ENCODE measurements at places on chromosomes 5 and 9.

GRCh38 chr5:165187815-165188214 is 1682.4 kb downstream of the MAT2B start:
- DNase-seq: no peak

GRCh38 chr5:67960939-67961338 is 254.6 kb upstream of the PIK3R1 start:
- no peak for DNase-seq

- DNase-seq: peak; percentile 20
These were observed 849 bp upstream of the IFT74 start for GRCh38 chr9:26955222-26955903.

GRCh38 chr5:32076699-32077695 is 97.1 kb downstream of the GOLPH3 start:
- peak; percentile 45 for DNase-seq

- DNase-seq: no peak
These were observed 8.1 kb downstream of the LAMC3 start for GRCh38 chr9:131017067-131017466.

DNA sequence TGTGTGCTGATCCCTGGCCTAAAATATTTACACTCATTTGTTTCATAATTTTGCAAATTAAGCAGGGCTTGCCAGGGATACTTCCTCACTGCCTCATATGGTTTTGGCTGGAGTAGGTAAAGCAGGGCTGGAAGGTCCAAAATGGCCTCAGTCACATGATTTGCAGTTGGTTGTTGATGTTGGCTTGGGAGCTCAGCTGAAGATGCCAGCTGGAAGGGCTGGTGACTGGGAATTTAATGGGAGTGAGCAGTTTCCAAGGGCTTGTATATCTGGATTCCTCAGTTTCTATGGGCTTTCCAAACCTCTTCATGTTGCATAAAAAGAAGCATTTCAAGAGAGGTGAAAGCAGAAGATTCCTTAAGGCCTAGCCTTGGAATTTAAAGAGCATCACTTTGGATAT is 729.3 kb downstream of the CDH18 start:
- no peak for DNase-seq

- no peak for DNase-seq
These were observed 286.1 kb downstream of the ANXA1 start for GRCh38 chr9:73437758-73438157.

DNA sequence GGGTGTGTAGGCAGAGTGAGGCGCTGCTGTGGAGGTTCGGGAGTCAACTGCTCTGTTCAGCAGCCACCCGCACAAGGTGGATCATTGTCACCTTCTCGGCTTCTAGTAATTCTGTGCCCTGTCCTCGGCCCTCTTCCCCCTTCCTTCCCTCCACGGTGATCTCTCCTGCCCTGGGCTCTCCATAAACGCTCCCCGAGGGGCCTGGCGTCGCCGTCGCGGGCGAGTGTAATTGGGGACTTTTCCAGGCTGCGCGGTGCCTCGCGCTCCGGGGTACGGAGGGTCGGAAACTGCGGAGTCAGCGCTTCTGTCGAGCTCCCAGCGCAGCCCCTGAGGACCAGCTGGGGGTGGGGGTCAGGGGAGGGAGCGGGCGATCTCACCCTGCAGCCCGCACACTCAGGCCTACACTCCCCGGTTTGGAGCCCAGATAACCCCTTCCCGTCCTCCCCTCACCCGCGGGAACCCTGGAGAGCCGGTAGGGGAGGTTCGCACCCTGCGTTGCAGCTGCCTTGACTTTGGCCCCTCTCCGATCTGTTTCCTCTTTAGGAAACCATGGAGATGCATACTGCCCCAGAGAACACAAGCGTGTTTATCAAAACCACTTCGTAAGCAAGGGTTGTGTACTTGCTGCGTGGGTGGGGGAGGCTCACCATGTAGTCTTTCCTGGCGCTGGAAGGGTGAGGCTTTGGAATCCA is 188.3 kb upstream of the ZNF618 start:
- DNase-seq: peak; percentile 29

GRCh38 chr5:13993926-13994325 is 49.4 kb upstream of the DNAH5 start:
- DNase-seq: no peak

DNA sequence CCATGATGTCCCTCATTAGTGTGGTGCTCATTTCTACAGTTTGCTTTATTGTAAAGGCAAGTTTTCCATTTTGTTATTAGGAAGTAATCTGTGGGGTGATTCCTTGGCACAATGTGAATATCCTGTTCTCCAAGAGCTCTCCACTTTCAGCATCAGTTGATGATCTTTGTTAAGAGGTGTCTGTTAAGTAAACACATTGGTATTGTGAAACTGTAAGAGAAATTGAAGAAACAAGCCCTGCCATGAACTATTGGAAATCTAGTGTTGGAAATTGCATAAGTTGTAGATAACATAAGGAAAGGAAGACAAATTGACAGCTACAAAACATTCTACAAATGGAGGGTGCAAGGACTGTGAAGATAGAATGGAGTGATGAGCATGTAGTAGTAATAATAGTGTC is 17.2 kb downstream of the RNF14 start:
- no peak for DNase-seq

DNA sequence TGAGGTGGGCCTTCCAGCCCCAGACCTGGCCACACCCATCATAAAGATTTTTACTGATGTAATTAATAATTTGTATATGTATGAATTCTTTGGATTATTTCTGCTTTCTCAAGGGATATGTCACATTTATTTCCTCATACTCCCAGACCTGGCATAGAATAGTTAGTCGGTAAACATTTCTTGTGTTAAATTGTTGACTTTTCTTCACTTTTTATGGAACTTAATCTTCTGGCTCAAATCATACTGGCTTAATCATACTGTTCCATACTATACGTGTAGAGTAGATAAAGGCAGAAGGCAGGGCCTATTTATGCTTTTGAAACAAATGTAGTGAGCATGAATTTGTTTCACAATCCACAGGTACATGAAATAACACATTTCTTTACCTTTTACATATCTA is 155.8 kb downstream of the DEPDC1B start:
- no peak for DNase-seq

DNA sequence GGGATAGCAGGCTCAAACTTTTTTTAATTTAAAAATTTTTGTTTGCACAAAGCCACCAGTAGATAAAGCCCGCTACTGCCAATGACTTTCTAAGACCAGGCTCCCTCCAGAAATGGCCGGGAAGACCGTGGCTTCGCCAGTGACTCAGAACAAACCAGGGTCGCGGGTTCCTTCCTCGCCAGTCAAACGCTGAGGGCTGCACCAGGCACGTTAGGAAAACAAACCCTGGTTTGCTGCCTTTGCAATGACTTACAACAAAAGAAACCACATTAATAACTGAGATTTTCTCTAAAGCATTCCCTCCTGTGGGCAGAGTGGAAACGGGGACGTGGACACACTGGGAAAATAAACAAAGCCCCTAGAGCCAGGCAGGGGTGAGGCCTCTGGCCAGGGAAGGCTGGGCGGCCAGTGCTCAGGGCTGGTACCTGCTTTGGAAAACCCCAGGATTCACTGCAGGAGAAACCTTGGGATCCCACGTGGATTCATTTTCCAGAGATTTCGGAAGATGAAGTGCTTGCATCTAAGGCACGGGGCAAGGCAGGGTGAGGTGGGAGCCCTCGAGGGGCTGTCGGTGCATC is 3.8 kb downstream of the PRRX2 start:
- no peak for DNase-seq

GRCh38 chr5:154394307-154394706 is 51.5 kb upstream of the SAP30L start:
- DNase-seq: no peak

DNA sequence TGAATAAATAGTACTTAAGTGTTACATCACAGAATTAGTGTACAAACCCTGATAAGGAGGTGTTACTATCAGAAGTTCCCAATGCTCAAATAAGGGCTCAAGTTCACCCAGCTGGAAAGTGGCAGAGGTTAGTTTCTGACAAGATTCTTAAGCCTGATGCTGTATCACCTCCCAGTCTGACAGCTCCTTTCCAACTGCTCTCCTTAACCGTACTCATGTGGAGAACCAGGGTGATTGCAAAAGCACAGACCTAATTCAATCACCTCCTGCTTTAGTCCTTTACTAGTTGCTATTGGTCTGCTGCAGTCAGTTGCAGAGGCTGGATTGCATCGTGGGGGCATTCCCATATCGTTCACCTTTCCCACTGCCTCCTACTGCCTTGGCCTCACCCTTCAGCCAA is 100.4 kb upstream of the ZNF618 start:
- DNase-seq: no peak

DNA sequence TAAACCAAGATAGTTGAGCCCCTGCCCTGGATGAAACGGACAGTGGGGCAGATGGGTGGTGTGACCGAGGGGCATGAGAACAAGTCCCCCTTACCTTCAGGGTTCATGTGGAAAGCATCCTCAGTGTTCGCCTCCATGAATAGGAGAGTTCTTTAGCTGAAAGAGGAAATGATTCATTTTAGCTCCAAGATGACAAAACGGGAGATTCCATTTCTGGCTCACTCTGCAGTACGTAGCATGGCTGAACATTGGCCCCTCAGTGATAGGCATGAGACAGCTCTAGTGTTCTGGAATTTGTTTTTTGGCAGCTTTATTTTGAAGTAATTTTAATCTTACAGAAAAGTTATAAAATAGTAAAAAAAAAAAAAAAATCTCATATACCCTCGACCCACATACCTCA is 70.2 kb upstream of the AGXT2 start:
- DNase-seq: no peak

GRCh38 chr5:71482132-71482531 is 26.7 kb downstream of the BDP1 start:
- peak; percentile 74 for DNase-seq

- DNase-seq: no peak
These were observed 654.0 kb upstream of the ACO1 start for GRCh38 chr9:31730398-31730797.

DNA sequence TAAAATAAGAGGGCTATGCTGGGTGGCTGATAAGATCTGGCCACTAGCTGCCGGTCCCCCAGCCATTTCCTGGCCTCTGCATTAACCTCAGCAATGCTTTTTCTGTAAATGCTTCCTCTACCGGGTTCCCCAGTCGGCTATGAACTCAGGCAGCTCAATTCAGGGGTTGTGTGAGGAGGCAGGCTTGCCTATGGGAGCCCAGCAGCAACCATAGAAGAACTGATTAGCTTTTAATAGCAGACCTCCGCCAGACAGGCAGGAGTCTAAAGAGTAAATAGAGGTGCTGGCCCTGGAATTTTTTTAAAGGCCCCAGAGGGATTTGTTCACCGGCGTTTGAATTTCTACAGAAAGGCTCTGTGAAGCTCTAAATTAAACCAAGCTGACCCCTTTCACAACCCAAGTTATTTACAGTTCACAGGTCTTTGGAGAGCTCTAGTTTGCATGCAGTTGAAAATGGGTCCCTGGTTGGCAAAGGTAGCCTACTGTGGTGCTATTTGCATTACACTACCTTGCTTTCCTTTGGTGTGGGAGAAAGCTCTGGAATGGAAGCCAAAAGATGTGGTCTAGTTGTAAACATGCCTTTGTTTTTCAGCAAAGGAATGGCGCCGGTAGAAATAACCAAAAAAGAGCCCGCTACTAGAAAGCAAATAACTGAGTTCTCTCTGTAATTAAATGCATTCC is 289.7 kb upstream of the SEMA6A start:
- no peak for DNase-seq

- DNase-seq: no peak
These were observed 47.5 kb downstream of the ADRB2 start for GRCh38 chr5:148873690-148874485.

DNA sequence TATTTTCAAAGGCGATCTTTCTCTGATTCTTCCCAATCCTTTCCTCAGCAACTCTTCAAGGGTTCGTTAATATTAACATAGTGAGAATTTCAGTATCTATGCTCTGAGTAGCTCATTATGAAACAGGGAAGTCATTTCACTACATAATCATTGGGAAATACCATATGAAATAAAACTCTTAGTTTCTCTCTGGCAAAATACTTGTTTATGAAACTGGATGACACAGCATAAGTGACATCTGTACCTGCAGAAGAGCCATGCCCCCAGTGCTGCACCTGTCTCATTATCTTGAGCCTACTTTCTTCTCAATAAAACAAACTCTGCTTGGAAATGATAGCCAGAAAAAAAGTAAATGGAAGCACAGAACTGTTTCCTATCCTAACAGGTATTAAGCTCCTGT is 33.8 kb upstream of the OTULIN start:
- no peak for DNase-seq

DNA sequence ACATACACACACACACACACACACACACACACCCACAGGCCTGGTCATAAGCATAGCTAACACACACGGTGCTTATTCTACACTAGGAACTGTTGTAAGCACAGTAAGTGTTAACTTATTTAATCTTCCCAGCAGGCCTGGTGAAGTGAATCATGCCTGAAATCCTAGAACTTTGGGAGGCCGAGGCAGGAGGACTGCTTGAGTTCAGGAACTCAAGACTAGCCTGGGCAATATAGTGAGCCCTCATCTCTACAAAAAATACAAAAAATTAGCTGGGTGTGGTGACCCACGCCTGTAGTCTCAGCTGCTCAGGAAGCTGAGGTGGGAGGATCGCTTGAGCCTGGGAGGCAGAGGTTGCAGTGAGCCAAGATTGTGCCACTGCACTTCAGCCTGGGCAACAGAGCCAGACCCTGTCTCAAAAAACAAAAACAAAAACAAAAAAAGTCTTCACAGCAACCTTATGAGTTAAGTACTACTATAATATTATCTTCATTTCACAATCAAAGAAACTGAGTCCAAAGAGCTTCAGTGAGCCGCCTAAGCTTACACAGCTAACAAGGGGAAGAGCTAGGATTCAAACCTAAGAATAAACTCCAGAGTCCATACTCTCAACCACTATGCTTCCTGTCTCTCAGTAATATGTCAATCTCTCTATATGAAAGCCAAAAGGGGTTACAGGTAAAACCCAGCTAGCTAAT is 2.3 kb downstream of the MEGF9 start:
- no peak for DNase-seq

- DNase-seq: no peak
These were observed 1662.4 kb upstream of the ACO1 start for GRCh38 chr9:30722065-30722464.

DNA sequence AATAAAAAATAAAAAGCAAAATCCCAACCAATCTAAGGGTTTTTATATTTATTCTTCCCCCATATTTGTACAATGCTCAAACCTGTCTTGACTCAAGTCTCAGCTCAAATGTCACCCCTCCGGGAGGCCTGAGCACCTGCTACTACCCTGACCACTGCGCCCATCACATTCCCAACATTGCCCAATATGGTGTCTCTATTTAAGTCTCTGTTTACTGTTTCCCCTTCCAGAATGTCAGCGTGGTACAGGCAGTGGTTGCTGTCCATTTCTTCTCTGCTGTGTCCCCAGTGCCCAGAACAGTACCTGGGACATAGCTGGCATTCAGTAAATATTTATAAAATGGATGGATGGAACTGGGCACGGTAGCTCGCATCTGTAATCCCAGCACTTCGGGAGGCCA is 47.3 kb upstream of the PRRC2B start:
- DNase-seq: no peak

GRCh38 chr9:137705443-137705863 is 86.6 kb downstream of the EHMT1 start:
- no peak for DNase-seq

GRCh38 chr5:17118631-17119030 is 98.8 kb upstream of the BASP1 start:
- DNase-seq: no peak

DNA sequence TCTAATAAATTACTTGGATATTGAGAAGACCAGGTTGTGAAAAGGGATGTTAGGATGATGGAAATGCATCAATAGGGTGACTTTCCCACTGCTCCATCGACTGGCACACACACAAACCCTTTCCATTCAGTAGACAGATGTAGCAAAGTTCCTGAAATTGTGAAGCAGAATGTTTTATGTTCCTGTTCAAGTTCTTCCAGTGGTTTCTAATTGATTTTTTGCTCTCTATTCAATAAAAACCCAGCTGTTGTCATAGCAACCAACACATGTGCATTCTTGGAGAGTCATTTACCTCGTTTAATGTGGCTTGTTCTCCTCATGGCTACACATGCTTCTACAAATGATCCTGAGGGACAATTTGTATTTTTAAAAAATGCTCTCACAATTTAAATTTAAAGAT is 244.6 kb downstream of the RAB3C start:
- DNase-seq: no peak

Measured in NCI-H1105 treated with DMSO at 0.1 percent for 48 hours (cell line).